Neural progenitor cell (in vitro differentiated cells): ENCODE measurements at places on chromosomes 5 and 9. TPM values are rescaled to one million over a fixed set of nuclear protein-coding genes. Genes with fewer than 3 reads are reported as not detected.

The CEP78 gene
- total RNA-seq = 102 and 122 TPM in 2 replicates

DNA sequence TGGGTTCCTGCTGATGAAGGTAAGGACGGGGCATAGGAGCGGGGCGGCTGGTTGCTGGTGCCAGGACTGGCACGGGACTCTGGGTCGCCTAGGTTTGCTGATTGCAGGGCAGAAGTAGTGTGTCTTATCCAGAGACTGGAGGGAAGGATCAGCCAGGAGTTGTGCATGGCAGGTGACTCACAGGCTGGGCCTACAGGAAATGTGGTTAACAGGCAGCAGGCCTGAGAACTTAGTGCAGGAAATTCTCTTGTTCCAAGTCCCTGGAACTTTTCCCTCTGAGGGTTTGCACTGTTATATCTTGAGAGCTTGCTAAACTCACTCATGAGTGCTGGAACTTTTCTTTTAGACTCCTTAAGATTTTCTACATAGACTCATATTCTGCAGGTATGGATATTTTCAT, 95.1 kb downstream of the ANXA2R start:
- no peak overlapping the region for H3K27ac ChIP-seq
- H3K4me1 ChIP-seq = no peaks in the 10 kb centered on the region
- H3K4me3 ChIP-seq = no peak overlapping the region
- peaks cover 20% of the 10 kb centered on the region for H3K27me3 ChIP-seq

The HINT2 gene
- 21.8 and 35.9 TPM in 2 replicates for total RNA-seq

DNA sequence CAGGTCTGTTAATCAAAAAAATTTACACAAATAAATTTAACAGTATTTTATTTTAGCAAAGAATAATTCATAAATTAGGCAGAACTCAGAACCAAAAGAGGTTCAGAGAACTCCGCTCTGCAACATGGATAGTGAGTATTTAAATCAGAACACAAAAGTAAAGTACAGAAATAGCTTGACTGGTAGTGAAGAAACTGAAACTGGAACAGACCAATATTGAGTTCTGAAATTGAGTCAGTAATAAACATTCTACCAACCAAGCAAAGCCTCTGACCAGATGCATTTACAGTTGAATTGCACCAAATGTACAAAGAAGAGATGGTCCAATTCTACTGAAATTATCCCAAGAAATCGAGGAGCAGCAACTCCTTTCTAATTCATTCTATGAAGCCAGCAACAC, 1542.8 kb downstream of the EFNA5 start:
- no peak for DNase-seq
- H3K27me3 ChIP-seq = no peaks in the 10 kb centered on the region
- H3K27ac ChIP-seq = no peak overlapping the region
- H3K36me3 ChIP-seq = no peaks in the 10 kb centered on the region

- H3K36me3 ChIP-seq = no peaks in the 10 kb centered on the region
- no peaks in the 10 kb centered on the region for H3K27me3 ChIP-seq
- DNase-seq = no peak
- no peak overlapping the region for H3K27ac ChIP-seq
- H3K4me1 ChIP-seq = no peaks in the 10 kb centered on the region
These were observed 544.7 kb upstream of the PTGER4 start for GRCh38 chr5:40134883-40135520.

- no peak overlapping the region for H3K4me3 ChIP-seq
- no peaks in the 10 kb centered on the region for H3K36me3 ChIP-seq
- peaks cover 12% of the 10 kb centered on the region for H3K27me3 ChIP-seq
- H3K27ac ChIP-seq = no peak overlapping the region
- H3K4me1 ChIP-seq = no peaks in the 10 kb centered on the region
These were observed 16.9 kb upstream of the NANS start for GRCh38 chr9:98039607-98040017.
